ENCODE measurements at places on chromosomes 5 and 9. TPM values are rescaled to one million over a fixed set of nuclear protein-coding genes. Genes with fewer than 3 reads are reported as not detected.

DNA sequence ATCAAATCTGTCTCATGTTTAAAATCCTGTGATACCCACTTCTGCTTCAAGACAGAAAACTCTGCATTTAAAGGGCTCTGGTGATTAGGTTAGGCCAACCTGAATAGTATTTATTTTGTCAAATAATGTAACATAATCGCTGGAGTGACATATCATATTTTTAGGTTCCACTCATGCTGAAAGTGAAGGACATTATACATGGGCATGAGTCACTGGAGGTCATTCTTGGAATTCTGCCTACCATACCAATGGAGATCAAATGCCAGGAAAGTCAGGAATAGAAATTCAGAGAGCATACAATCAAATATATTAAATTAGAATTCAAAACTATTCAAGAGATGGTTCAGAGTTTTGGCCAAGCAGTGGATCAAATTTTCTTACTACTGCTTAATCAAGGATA lies 97.1 kb upstream of the PRSS3 start:
- no peak for DNase-seq

GRCh38 chr9:92988215-92988768 lies 41.0 kb downstream of the FGD3 start:
- no peak for DNase-seq

DNA sequence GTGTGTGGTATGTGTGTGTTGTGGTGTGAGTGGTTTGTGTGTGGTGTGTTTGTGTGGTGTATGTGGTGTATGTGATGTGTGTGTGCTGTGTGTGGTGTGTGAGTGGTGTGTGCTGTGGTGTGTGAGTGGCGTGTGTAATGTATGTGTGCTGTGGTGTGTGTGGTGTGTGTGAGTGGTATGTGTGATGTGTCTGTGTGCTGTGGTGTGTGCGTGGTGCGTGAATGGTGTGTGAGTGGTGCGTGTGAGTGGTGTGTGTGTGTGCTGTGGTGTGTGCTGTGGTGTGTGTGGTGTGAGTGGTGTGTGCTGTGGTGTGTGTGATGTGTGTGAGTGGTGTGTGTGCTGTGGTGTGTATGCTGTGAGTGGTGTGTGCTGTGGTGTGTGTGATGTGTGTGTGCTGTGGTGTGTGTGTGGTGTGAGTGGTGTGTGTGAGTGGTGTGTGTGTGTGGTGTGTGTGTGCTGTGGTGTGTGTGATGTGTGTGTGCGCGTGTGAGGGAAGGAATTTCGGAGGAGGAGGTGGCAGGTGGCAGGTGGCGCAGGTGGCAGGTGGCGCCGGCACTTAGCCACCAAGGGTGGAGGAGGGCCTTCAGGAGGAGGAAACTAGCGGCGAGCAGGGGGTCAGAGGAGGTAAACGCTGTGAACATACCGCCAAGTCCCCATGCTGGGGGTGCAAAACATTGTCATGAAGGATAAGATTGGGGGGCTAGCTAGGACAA lies 191.8 kb downstream of the MELK start:
- DNase-seq = no peak

- no peak for DNase-seq
These were observed 66.8 kb upstream of the ITGA2 start for GRCh38 chr5:52922384-52922783.

HRCT1 gene
- total RNA-seq = 5.6 TPM

GRCh38 chr5:139295346-139296057 lies 2.0 kb downstream of the MATR3 start:
- no peak for DNase-seq

- no peak for DNase-seq
These were observed 2.4 kb downstream of the SYK start for GRCh38 chr9:90803860-90804593.

GRCh38 chr9:126276056-126276728 lies 50.4 kb upstream of the MVB12B start:
- no peak for DNase-seq

DNA sequence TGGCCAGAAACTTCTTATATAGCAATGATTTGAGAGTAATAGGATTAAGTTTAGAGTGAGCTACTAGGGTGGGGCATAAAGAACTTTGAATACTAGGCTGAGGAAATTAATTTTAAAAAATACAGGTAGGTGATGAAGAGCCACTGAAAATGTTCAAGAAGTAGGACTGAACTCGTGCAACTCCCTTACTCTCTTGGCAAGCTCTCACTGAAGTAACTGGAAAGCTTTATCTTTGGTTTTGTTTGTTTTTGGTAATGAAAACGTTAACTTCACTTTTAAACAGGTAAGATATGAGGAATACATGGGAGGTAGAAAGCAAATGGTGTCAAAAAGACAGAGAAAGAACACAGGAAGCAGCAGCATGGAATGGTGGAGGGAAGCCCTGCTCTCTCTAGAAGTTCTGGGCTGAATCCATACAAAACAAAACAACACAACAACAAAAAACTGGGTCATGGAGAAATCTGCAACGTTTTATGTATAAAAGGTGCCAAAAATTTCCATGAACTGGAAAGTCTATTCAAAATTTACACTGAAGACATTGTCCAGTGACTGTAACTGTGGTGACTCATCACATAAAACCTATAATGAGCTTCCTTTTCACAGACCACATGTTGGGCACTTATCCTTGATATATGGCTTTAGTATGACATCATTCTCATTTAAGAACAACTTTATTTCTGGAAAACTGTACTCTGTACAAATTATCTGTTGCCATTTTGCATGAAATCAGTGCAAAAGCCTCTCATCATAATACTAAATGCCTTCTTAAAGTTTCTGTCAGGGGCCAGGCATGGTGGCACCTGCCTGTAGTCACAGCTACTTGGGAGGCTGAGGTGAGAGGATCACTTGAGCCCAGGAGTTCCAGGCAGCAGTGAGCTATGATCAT lies 91.2 kb upstream of the CHD1 start:
- DNase-seq = no peak

SLC27A4 gene
- total RNA-seq = 20.4 TPM

DNA sequence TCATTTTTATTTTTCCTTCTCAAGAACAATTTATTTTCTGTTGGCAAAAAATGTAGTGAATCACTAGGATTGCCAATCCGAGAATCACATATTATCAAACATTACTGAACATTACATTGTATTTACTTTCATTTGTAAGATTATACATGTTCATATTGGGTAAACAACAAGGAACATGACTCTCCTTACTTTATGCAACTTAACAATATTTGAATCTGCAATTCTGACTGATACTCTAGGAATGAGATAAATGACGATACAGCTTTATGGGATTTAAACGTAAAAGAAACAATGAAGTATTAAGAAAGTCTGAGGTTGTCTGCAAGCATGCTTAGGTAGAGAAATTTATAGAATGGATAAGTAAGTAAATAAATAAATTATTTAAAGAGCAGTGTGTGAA lies 2302.9 kb downstream of the MAT2B start:
- DNase-seq = no peak

DNA sequence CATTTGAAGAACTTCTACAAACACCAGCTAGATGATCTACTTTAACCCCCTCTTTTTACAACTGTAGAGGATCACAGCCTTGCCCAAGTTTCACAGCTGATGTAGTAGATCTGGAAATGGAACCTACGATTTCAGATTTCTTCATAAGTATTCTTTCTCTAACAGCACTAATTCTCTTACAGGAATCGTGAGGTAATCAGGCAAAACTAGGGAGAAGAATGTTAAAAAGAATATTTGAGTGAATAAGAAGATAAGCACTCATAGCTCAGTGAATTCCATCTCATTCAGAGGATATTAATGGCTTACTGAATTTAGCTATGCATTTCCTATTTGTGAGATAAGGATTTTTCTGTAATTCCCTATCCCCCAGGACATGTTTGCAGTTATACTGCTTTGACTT lies 42.1 kb downstream of the NADK2 start:
- DNase-seq = no peak

- DNase-seq = peak; percentile 48
These were observed 21.4 kb downstream of the CNTFR start for GRCh38 chr9:34568133-34568532.

SHB gene
- 31.6 TPM for total RNA-seq

- DNase-seq = no peak
These were observed 14.5 kb upstream of the TAS2R1 start for GRCh38 chr5:9644630-9645029.

- DNase-seq = peak; percentile 84
These were observed 505 bp downstream of the SPTAN1 start for GRCh38 chr9:128552744-128553440.

- peak; percentile 56 for DNase-seq
These were observed 72.2 kb downstream of the PCDH1 start for GRCh38 chr5:141805874-141806595.

GRCh38 chr9:94867281-94867841 lies 140.9 kb downstream of the AOPEP start:
- DNase-seq = peak; percentile 75

PCDH1 gene
- 7.2 TPM for total RNA-seq

All from right cardiac atrium (tissue), 5 donors.